ENCODE measurements at places on chromosomes 13 and 19.

- no peak for DNase-seq
These were observed 142.3 kb upstream of the SOX1 start for GRCh38 chr13:111924678-111925075.

DNA sequence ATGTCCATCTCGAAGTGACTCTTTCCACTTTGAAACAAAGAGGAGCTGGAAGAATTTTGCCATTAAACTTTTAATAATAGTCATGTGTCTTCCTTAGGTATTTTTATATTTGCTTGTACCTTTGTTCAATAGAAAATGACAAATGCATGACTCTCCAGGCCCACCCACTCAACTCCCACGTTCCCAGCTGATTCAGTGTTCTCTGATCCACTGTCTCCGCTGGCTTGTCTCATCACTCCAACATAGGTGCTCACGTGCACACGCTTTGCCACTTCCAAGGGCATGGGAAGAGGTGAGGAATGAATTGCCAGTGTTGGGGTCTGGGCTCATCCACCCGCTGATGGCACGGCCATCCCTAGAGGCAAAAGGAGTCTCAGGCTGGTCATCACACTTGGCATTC is 24.5 kb downstream of the RASL11A start:
- DNase-seq: no peak

DNA sequence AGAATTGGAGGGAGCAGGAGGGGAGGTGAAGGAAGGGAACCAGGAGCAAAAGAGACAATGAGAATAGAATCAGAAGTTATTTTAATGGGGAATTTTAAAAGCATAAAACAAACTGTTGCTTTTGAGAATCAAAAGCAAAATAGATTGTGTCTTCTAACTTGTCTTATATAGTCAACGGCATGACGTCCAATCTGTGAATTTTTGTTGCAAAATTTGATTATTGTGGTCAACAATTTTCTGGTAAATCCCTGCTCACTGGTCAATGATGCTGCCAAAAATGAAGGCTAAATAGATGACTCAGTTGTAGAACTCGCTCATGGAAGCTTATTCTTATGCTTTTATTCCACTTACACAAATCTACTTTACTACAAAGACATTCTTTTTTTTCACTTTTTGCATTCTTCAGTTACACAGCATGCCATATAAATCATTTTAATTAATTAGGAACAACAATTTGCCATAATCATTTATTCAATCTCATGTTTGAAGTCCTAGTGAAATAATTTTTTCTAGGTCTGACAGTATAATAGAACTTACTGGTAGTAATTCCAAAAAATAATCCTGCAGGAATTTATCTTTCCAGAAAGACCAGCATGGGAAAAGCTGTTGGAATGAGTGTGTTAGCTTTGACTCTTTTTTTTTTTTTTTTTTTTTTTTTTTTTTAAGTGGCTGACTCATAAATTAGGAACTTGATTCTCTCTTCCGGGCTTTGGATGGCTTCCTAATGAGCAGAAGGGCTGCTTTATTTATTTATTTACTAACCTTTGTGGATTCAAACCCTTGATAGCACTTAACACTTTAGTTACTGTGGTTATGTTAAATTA is 256.9 kb downstream of the SPRY2 start:
- no peak for DNase-seq

DNA sequence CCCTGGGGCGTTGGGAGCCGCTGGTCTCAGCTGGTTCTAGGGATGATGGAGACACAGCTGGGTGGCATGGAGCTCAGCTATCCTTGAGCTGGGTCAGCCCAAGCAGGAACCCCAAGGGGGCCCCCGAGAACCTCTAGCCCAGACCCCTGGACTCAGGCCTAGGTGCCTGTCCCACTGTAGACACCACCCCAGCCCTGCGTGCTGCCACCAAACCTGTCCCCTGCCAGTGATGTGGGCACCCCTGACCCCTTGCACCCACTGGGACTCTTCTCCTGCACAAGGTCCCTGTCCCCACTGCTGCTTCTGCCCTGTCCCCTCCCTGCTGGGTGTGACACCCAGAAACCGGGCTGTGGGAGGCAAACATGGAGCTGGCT is 26.8 kb downstream of the CEBPA start:
- no peak for DNase-seq

DNA sequence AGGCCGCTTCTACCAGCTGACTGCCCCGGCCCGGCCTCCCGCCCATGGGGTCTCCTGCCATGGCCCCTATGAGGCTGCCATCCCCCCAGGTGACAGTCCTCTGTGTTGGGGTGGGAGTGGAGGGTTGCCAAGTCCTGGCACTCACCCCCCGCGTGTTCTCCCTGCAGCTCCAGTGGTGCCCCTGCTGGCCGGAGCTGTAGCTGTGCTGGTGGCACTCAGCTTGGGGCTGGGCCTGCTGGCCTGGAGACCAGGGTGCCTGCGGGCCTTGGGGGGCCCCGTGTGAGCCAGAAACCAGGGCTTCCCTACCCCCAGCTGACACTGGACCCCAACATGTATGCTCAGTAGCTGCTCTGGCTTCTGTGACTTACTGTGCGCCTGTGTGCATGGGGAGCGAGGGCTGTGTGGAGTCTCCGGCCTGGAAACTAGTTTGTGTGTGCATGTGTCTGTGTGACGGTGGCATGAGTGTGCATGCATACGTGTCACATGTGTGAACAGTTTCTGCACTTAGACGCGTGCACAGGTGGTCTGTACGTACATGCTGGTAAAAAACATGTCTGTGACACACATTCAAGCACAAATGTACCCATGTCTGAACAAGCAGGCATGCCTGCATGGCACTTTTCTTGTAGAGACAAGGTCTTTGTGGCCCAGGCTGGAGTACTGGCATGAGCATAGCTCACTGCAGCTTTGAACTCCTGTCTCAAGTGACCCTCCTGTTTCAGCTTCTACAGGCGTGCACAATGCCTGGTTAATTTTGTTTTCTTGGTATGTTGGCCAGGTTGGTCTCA is 4.9 kb downstream of the ACP4 start:
- no peak for DNase-seq

DNA sequence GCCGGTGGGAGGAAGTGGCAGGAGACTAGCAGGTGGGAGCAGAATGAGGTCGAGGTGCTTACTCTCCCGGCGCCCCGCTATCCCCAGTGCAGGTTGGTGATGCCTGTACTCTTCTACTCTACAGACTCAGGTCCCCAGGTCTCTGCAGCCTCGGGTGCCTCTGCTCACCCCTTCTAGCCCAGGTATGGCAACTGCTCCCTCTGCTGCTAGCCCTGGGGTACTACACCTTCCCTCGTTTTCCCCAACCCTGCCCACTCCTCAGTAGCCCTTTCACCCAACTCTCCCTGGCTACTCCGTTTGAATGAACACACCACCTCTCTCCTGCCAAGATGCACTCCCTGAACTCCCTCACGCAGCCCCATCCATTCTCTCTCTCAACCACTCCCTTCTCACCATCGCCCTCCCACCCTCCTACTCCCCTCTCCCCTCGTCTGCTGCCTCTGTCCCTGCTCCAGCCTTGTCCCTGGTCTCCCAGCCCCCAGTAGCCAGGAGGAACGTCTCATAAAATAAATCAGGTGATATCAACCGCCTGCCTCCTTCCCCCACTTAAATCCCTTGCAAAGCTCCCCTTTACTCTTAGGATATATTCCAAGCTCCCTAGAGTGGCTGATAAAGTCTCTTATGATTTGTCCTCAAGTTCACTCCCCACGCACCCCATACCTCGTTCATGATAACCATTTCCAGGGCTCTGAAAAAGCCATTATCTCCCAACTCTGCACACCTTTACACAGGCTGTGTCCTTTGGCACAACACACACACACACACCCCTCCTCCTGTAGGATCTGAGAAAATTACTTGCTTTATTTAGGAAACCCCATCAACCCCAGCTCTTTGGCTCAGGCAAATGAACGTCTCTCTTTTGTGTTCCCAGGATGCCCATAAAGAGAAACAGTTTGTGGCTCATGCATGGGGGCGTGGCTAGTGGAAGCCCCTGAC is 8.2 kb upstream of the MEIS3 start:
- DNase-seq: peak; percentile 64

DNA sequence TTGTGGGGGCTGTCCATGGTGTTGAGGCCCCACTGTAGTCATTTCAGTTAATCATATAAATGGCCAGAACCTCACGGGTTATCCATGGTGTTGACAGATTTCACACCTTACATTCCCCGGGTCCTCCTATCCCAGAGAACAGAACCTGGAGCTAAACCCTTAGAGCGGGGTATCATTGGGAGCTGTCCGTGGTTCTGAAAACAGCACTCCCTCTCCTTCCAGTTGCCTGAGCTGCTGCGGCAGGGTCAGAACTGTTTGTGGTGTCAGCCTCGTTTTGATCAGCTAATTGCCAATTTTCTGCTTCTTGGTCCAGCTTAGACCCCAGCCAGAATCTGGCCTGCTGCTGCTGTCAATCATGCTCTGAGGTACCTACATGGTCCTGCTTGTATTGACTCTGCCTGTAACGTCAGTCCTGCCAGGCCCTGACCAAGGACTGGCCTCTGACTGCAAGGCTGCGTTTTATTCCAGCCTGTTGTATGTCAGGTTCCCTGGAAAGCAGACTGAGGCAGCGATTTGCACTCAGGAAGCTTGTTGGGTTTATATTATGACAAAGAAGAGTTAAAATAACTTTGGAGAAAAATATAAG is 55.8 kb upstream of the KCTD15 start:
- peak; percentile 49 for DNase-seq

DNA sequence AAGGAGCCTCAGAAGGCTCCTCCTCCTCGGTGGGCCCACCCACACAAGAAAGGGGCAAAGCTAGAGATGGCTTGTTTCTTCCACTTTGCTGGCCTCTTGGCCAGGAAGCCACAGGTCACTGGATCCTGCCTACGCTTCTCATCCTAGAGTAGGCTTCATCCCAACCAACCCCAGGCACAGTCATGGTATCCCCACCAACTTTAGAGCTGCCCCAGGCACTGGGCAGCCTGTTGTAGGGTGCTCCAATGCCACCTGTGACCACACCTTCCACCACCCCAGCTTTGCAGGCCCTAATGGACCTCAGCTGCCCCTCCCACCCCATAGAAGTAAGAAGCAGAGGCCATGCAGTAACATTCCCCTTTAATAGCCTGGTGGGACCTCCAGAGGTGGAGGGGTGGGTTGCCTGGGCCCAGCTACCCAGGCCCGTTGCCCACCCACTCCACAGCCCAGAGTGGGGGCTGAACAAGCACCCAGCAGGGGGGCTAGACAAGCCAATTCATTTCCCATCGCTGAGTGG is 522 bp upstream of the CHMP2A start:
- no peak for DNase-seq

- no peak for DNase-seq
These were observed 2.9 kb downstream of the NWD1 start for GRCh38 chr19:16722591-16722990.

GRCh38 chr19:39555883-39556282 is 15.9 kb upstream of the EID2 start:
- no peak for DNase-seq

GRCh38 chr13:39401046-39401705 is 201.8 kb downstream of the LHFPL6 start:
- DNase-seq: no peak

GRCh38 chr13:97660594-97661260 is 226.8 kb downstream of the RAP2A start:
- DNase-seq: no peak

- no peak for DNase-seq
These were observed 371.3 kb downstream of the COG6 start for GRCh38 chr13:40026741-40027140.

DNA sequence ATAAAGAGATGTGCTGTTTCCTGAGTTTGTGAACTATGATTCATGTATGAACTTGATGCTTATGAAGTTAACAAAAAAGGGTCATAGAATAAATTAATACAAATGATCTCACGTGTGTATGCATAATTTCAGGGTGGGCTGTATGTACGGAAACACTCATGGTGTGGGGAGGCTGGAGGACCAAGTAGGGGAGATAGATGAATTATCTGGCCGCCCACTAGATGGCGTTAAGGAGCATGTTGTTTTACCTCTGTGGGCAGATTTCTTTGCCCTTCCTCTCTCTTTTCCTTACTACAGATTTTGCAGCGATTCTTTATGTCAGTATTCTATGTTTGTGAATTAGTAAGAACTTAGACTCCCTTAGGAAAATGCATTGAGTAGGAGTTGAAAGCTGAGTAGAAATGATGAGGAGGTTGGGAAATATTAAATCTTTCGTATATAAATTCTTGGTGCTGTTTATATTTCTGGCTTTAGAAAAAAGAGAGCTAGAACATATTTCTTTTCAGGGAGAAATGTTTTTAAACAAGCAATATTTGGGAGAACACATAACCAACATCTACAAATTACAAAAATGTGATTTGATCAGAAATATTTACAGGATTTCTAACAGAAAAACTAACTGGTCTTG is 47.4 kb upstream of the TMTC4 start:
- DNase-seq: peak; percentile 49

GRCh38 chr19:44745341-44745831 is 3.1 kb upstream of the BCL3 start:
- DNase-seq: no peak

GRCh38 chr13:48160606-48161278 is 65.8 kb upstream of the MED4 start:
- no peak for DNase-seq

DNA sequence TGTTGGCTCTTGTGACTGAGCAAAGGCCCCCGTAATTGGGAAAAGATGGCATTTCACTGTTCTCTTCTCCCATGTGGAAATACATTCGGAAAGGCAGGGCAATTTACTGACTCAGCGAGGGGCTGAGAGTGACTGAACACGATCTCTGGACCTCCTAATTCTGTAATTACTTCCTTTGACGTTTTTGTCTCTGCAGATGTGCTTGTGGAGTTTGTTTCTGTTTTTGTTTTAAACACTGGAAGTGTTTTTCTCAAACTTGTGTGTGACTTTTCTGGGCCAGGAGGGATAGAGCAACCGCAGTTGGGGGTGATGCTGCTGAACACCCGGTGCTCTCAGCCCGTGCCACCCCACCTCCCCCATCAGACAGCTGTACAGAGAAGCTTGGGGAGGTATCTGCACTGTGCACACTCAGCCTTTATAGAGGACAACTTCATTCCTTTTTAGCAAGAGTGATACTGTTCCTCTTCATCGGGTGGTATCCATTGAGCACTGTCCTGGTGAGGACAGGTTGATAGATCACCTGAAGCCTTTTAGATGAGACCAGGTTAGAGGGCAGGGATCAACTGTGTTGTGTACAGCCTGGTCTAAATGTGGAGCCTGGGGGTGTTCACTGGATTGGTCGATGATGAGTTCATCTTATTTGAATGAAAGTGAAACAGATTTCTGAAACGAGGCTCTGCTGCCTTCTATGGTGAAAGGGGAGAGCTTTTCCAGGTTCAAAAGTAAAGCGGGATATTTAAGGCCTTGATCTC is 117.4 kb downstream of the ESD start:
- DNase-seq: peak; percentile 54

DNA sequence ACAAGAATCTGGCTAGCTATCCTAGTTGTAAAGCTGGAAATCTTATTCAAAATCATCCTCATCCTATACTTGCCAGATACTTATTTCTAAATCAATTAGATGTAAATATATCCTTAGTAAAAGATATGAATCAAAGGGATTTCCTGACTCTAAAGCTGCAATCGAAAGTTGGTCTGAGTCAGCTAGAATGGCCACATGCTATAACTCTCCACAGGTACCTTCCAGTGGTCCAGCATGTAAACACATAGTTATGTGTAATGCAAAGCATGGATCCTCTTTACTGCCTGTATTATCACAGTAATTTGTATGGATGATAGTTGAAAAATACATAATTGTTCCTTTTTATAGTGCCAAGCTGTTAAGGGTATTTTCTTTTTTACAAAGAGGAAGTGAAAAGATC is 27.4 kb downstream of the SLITRK6 start:
- no peak for DNase-seq

Data from stimulated activated effector memory CD8-positive, alpha-beta T cell treated with anti-CD3 and anti-CD28 coated beads, Interleukin-12 subunit alpha, Interleukin-12 subunit beta, amount 100 ng/mL, for 72 hours (primary cell).